ENCODE measurements at places on chromosomes 1 and 21.

DNA sequence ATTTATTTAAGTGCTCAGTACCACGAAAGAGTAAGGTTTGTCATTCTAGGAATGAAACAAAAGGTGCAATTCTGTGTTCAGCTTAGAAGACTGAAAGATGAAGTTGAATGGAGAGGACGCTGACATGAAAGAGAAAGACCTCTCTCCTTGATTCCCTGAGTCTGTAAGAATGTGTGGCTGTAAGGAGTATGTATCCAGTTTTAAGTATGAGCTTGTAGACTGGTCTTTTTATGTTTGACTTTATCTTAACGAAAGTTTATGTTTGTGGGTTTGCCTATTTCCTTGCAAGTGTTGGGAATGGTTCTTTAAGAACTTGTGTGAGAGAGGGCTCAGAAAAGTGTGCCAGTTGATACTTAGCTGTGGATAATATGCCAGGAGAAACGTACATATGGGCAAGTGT lies 1.4 kb downstream of the CHD1L start:
- DNase-seq = no peak

DNA sequence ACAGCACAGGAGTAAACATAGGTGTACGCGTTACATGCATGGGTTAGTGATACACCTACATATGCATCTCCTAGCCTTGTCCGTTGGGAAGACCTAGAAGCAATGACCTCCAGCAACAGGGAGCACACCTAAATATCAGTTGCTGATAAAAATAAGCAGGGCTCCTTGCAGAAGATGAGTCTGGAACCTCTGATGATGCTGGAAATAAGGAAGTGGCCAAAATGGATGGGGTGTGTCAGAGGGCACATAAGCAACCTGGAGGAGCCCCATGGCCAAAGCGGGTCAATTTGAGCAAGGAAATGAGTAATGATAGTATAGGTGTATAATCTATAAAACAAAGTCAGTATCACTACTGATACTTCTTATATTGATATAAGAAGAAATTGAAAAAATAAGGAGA lies 13.7 kb downstream of the ADARB1 start:
- no peak for DNase-seq

DNA sequence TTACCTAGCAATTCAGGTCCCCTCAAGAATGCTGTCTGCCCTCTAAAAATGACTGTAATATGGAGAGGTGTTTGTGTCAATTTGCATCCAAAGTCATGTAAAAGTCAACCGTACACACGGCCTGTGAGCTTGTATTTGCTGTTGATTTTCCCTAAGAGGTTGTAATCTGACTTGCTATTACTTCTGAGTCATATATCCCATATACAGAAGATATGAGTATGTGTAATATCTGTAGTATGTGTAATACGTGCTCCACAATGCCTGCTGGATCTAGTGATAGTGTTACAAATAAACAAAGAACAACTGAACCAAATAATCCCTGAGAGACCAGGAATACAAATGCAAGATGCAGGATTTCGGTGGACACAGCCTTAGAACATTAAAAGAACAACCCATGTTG lies 1.4 kb upstream of the KCNJ6 start:
- no peak for DNase-seq

- DNase-seq = no peak
Measured at GRCh38 chr1:48470481-48470855, 1.5 kb downstream of the SPATA6 start.

DNA sequence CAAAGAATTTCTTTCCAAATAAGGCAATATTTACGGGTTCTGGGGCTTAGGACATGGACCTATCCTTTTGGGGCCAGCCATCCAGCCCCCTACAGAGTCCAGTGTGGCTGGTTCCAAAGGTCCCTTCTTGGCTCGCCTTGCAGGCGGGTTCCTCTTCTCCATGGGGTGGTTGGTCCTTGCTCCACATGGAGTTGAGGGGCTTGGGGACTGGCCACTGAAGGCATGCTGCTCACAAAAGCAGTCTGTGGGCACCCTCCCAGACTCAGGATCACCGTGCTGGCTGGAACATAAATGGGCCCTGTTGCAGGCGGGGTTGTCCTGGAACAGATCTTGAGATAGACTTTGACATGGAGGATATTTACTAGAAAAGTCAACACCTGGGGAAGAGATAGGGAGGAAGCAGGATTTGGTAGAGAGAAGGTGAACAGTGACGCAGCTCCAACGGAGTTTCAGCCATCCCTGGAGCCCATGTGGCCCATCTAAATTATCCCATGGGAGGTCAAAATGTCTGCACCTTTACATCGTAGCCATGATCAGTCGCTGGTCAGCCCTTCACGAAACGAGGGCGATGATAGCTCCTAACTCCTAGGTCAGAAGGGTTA lies 39.1 kb upstream of the LRP8 start:
- no peak for DNase-seq

Data from omental fat pad (tissue), 4 donors.